ENCODE measurements at places on chromosomes 3 and 15. TPM values are rescaled to one million over a fixed set of nuclear protein-coding genes. Genes with fewer than 3 reads are reported as not detected.

Gene ALG1L2
- total RNA-seq, result not detected

Gene SPTSSB
- total RNA-seq, result 33.9 TPM

Gene DOCK3
- 45.0 TPM for total RNA-seq

Gene CD47
- 310 TPM for total RNA-seq

Gene ZMYND10
- 23.8 TPM for total RNA-seq

Gene ANKRD63
- 2.3 TPM for total RNA-seq

Gene SLC2A2
- not detected for total RNA-seq

Gene ATRIP
- total RNA-seq, result 7.6 TPM

Gene DAPK2
- 3.7 TPM for total RNA-seq

Gene FBXL22
- total RNA-seq, result 1.4 TPM

Gene ALDH1A3
- total RNA-seq, result 1.6 TPM

Gene SNX4
- total RNA-seq, result 84.7 TPM

Gene ARGFX
- not detected for total RNA-seq

Gene FETUB
- not detected for total RNA-seq

Gene NANOGP8
- 0.69 TPM for total RNA-seq

Gene UBA3
- total RNA-seq, result 106 TPM

Gene ABI3BP
- 1.8 TPM for total RNA-seq

Gene CPLX3
- total RNA-seq, result 0.92 TPM

Gene TMEM212
- total RNA-seq, result not detected

Gene CYP8B1
- not detected for total RNA-seq

Gene BNC1
- total RNA-seq, result not detected

Gene GP5
- total RNA-seq, result under 0.01 TPM

Gene SKOR1
- total RNA-seq, result 0.69 TPM

Gene ZPLD1
- 0.46 TPM for total RNA-seq

Gene CTXN2
- 1.6 TPM for total RNA-seq

Gene BFSP2
- total RNA-seq, result not detected

Gene TMEM41A
- total RNA-seq, result 13.1 TPM

Gene PLA2G4F
- not detected for total RNA-seq

Gene SLC9C1
- 0.23 TPM for total RNA-seq

Gene CAPN3
- 2.5 TPM for total RNA-seq

Gene STIMATE
- 12.0 TPM for total RNA-seq

Gene RSRC1
- 63.2 TPM for total RNA-seq

Gene ADGRG7
- total RNA-seq, result not detected

Gene KBTBD13
- not detected for total RNA-seq

Gene IL5RA
- 11.1 TPM for total RNA-seq

Gene ICE2
- total RNA-seq, result 49.8 TPM

Gene PDCD10
- total RNA-seq, result 79.1 TPM

Gene CMTM8
- 1.4 TPM for total RNA-seq

Gene CCRL2
- 1.4 TPM for total RNA-seq

Gene ZNF710
- 11.1 TPM for total RNA-seq

Gene EFCC1
- total RNA-seq, result 1.6 TPM

Gene GPR87
- total RNA-seq, result not detected

Gene DUOXA2
- not detected for total RNA-seq

Gene ACSBG1
- 9.9 TPM for total RNA-seq
